ENCODE measurements at places on chromosomes 12 and 14. TPM values are rescaled to one million over a fixed set of nuclear protein-coding genes. Genes with fewer than 3 reads are reported as not detected.

The ANG gene
- total RNA-seq: 39.4 TPM

The HIP1R gene
- 14.2 TPM for total RNA-seq

The FAR2 gene
- total RNA-seq: 8.6 TPM

The GLS2 gene
- not detected for total RNA-seq

The FAM161B gene
- 10.7 TPM for total RNA-seq

The TMPRSS12 gene
- total RNA-seq: not detected

The C1QL4 gene
- not detected for total RNA-seq

The TMEM30B gene
- 46.9 TPM for total RNA-seq

The GPR84 gene
- not detected for total RNA-seq

The KCNMB4 gene
- 19.0 TPM for total RNA-seq

The AQP2 gene
- total RNA-seq: not detected

The ADGRD1 gene
- total RNA-seq: 110 TPM

The ADAM20 gene
- 2.3 TPM for total RNA-seq

The GYS2 gene
- total RNA-seq: not detected

The PRKD1 gene
- 30.6 TPM for total RNA-seq

The MFAP5 gene
- total RNA-seq: 524 TPM

The GARIN6 gene
- total RNA-seq: not detected

The DIO2 gene
- total RNA-seq: 2.6 TPM

The SELPLG gene
- 7.5 TPM for total RNA-seq

The NFKBIA gene
- 987 TPM for total RNA-seq

The LMNTD1 gene
- not detected for total RNA-seq

The VWF gene
- 82.7 TPM for total RNA-seq

The CHFR gene
- total RNA-seq: 36.1 TPM

All from tibial nerve (tissue), 4 donors.